ENCODE measurements at places on chromosomes 2 and 18. TPM values are rescaled to one million over a fixed set of nuclear protein-coding genes. Genes with fewer than 3 reads are reported as not detected.

Gene HRH4
- not detected for total RNA-seq

Gene NPAS2
- total RNA-seq: 8.1 TPM

Gene ASXL2
- 6.6 TPM for total RNA-seq

Gene MEIS1
- total RNA-seq: 55.5 TPM

Gene LRP1B
- not detected for total RNA-seq

Gene CIB4
- total RNA-seq: not detected

Gene CD8B2
- total RNA-seq: not detected

Gene VIT
- total RNA-seq: 1.4 TPM

Gene VWA3B
- not detected for total RNA-seq

Gene SERPINB3
- not detected for total RNA-seq

Gene GPR155
- 9.2 TPM for total RNA-seq

Gene PSTPIP2
- 9.5 TPM for total RNA-seq

Gene PROKR1
- total RNA-seq: not detected

Gene ZNF142
- total RNA-seq: 5.5 TPM

Gene DYNAP
- not detected for total RNA-seq

Gene GPR75
- 1.8 TPM for total RNA-seq

Gene CHST9
- not detected for total RNA-seq

Gene ANO7
- not detected for total RNA-seq

Gene ANKRD36B
- 3.5 TPM for total RNA-seq

Gene CHAC2
- total RNA-seq: 8.4 TPM

Gene C2orf92
- 0.35 TPM for total RNA-seq

Gene CFAP221
- under 0.01 TPM for total RNA-seq

Gene PDE11A
- 0.18 TPM for total RNA-seq

Gene MMADHC
- total RNA-seq: 169 TPM

Gene ESPNL
- total RNA-seq: 13.5 TPM

Gene AQP12A
- total RNA-seq: not detected

Gene REG1B
- total RNA-seq: not detected

Gene MC4R
- not detected for total RNA-seq

Gene SFXN5
- total RNA-seq: 16.1 TPM

Gene ECEL1
- not detected for total RNA-seq

All from myometrial cell (primary cell).